ENCODE measurements at places on chromosomes 4 and X.
A peak's percentile ranks its signal among the peaks of the same experiment; 100 is the strongest.

DNA sequence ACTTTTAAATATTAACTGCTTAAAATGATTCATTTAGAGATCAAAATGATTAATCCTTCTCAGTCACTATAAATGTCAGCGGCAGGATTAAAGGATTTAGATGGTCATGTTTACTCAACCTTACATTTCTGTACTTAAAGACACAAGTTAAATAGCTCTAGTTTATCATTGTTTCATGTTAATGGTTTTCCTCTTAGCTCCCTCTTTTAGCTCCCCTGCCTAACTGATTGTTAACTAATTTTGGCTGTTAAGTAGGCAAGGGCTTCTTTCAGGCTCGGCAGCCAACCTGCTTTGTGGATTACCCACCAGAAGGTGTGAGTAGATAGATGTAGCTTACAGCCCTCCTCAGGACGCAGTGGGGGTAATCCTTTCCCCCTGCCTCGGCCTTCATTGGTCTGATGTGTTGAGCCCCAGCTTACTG, 96.0 kb downstream of the TENM3 start:
- DNase-seq = peak; percentile 64

- no peak for DNase-seq
Measured at GRCh38 chr4:82097504-82097903, 276.3 kb downstream of the HNRNPD start.

GRCh38 chr4:89657931-89658700, 178.8 kb downstream of the SNCA start:
- DNase-seq = no peak

DNA sequence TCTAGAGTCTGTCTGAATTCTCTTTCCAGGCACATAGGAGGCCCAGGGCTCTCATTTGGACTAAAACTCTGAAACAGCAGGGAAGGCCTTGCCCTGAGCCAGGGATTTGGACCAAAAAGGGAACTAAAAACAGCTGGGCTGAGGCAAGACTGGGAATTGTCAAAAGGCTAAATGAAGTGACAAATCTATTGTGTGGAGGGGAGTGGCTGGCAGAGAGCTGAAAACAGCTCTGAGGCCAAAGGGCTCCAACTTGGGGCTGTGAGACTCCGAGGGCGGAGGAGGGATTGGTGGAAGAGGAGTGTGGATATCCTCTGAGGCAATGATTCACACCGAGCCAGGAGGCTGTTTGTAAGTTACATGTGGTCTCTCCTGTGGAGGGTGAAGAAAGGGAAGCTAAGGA, 63.2 kb downstream of the PHEX start:
- DNase-seq = no peak

DNA sequence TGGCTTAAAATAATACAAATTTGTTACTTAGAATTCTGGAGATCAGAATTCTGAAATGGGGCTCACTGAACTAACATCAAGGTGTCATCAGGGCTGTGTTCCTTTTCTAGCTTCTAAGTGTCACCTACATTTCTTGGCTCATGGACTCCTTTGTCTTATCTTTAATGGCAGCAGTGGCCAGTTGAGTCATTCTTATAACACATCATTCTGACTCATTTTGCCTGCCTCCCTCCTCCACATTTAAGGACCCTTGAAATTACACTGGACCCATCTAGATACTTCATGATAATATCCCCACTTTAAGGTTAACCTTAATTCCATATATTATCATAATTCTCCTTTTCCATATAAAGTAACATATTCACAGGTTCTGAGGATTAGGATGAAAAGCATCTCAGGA, 215.9 kb downstream of the GUCY2F start:
- no peak for DNase-seq

DNA sequence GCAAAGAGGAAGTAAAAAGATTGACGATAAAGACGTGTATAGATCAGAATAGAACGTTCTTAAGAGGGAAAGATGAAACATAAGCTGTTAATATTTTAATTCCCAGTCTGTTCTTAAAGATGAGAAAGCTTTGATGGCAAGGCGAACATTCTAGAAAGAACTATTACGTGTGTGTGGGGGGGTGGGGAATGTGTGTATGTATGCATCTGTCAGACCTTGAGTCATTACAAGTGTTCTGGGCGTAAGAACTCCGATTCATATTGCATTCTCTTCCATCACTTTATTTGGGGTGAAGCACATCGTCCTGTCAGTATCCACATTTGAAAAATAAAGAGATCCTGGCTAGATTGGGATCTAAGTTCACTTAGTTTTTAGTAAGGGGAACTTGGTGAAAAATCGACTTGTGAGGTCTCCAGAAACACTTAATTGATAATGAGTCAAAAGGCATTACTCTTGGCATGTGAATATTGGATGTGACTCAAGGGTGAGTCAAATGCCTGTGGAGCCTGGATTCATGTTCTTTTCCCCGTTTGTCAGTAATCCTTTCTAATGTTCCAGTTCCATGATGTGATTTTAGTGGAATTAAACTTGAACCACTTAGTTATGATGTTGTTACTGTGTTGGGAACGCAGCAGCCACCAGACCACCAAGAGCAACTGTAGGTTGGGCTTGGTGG, 3.1 kb downstream of the SMS start:
- no peak for DNase-seq

GRCh38 chrX:15854080-15854655, 445 bp downstream of the AP1S2 start:
- peak; percentile 80 for DNase-seq

Measured in H7 (cell line).